Liver (tissue), 10 donors: ENCODE measurements at places on chromosomes 6 and 20. TPM values are rescaled to one million over a fixed set of nuclear protein-coding genes. Genes with fewer than 3 reads are reported as not detected.

The C20orf144 gene
- not detected for total RNA-seq

The TOX2 gene
- total RNA-seq = 0.33 TPM

GRCh38 chr6:117425431-117426153, at the start of gene ROS1:
TSS of gene ROS1 (minus strand) at chr6:117425942. CDS start at chr6:117425656, 286 bp downstream.
- DNase-seq = no peak
- no peaks in the 10 kb centered on the region for H3K4me1 ChIP-seq
- no peaks in the 10 kb centered on the region for H3K36me3 ChIP-seq
- H3K27ac ChIP-seq = no peak within 1 kb of the TSS
- H3K4me3 ChIP-seq = no peak within 1 kb of the TSS

GRCh38 chr6:90472716-90473115, 114.2 kb downstream of the MAP3K7 start:
- DNase-seq = no peak
- no peak overlapping the region for H3K27ac ChIP-seq
- H3K4me1 ChIP-seq = no peaks in the 10 kb centered on the region
- no peaks in the 10 kb centered on the region for H3K36me3 ChIP-seq
- no peaks in the 10 kb centered on the region for H3K27me3 ChIP-seq

- no peaks in the 10 kb centered on the region for H3K36me3 ChIP-seq
- H3K27me3 ChIP-seq = no peaks in the 10 kb centered on the region
- no peak overlapping the region for H3K4me3 ChIP-seq
These were observed 7.0 kb downstream of the UBD start for GRCh38 chr6:29552512-29553051.
